ENCODE measurements at places on chromosomes 6 and 20. TPM values are rescaled to one million over a fixed set of nuclear protein-coding genes. Genes with fewer than 3 reads are reported as not detected.
A peak's percentile ranks its signal among the peaks of the same experiment; 100 is the strongest.

GRCh38 chr6:136059308-136059707 lies 190.8 kb downstream of the MTFR2 start:
- H3K4me1 ChIP-seq: no peaks in the 10 kb centered on the region
- no peak overlapping the region for H3K27ac ChIP-seq
- DNase-seq: no peak
- no peak overlapping the region for H3K4me3 ChIP-seq
- H3K36me3 ChIP-seq: no peaks in the 10 kb centered on the region
- H3K27me3 ChIP-seq: peaks cover 8% of the 10 kb centered on the region

GRCh38 chr6:16473184-16473907 lies 235.0 kb downstream of the GMPR start:
- peaks cover 90% of the 10 kb centered on the region for H3K4me1 ChIP-seq
- peak overlapping the region; percentile 59 for H3K4me3 ChIP-seq
- H3K27me3 ChIP-seq: no peaks in the 10 kb centered on the region
- H3K27ac ChIP-seq: peak overlapping the region; percentile 70
- DNase-seq: no peak
- peaks cover 16% of the 10 kb centered on the region for H3K36me3 ChIP-seq

GRCh38 chr20:46979603-46980241 lies 85.1 kb downstream of the EYA2 start:
- H3K27me3 ChIP-seq: peaks cover 40% of the 10 kb centered on the region
- H3K4me3 ChIP-seq: no peak overlapping the region
- H3K4me1 ChIP-seq: peaks cover 6% of the 10 kb centered on the region

- H3K4me3 ChIP-seq: peak overlapping the region; percentile 73
- H3K36me3 ChIP-seq: no peaks in the 10 kb centered on the region
- H3K4me1 ChIP-seq: peaks cover 18% of the 10 kb centered on the region
- peak; percentile 93 for DNase-seq
Observed at GRCh38 chr20:63553251-63553932, 567 bp upstream of the FNDC11 start.

DNA sequence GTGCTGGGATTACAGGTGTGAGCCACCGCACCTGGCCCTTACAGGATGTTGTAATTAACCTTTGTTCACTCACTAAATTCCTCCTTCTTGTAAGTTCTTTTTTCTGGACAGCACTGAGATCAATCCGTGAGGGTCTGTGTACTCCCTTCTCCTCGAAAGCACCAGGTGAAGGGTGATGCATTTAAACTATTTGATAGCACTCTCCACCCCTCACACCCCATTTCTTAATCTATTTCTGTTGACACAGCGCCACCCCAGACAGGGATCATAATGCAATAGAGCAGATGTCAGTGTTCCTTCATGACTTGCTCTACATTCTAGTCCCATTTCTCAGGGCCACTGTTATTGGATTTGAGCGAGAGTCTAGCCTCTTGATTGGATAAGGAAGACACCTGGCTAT lies 46.3 kb downstream of the PPP1R14C start:
- peaks cover 72% of the 10 kb centered on the region for H3K27me3 ChIP-seq
- no peak for DNase-seq
- no peaks in the 10 kb centered on the region for H3K36me3 ChIP-seq
- H3K4me3 ChIP-seq: no peak overlapping the region

GRCh38 chr6:169933251-169933821 lies 181.9 kb downstream of the ERMARD start:
- no peak overlapping the region for H3K27ac ChIP-seq
- H3K36me3 ChIP-seq: peaks cover 2% of the 10 kb centered on the region
- H3K27me3 ChIP-seq: peaks cover 20% of the 10 kb centered on the region
- no peaks in the 10 kb centered on the region for H3K4me1 ChIP-seq

DNA sequence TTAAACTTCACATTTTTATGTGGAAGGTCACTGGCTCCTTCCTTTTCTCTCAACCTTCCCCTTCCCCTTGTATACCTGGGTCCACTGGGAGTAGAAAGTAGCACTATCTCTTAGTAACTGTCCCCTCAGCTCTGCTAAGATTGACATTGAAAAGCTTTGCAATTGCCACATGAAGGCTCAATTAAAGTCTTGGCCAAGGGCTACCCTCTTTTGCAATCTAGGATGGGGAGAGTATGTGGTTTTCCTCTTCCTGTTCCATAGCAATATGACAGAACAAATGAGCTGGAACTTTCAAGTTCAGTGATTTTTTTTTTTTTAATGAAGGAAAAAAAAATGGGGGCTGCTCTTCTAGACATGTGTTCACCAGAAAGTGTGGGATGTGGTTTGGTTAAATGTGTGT lies 37.1 kb downstream of the PROKR2 start:
- DNase-seq: no peak
- no peak overlapping the region for H3K4me3 ChIP-seq
- no peak overlapping the region for H3K27ac ChIP-seq
- H3K4me1 ChIP-seq: no peaks in the 10 kb centered on the region
- no peaks in the 10 kb centered on the region for H3K36me3 ChIP-seq

DNA sequence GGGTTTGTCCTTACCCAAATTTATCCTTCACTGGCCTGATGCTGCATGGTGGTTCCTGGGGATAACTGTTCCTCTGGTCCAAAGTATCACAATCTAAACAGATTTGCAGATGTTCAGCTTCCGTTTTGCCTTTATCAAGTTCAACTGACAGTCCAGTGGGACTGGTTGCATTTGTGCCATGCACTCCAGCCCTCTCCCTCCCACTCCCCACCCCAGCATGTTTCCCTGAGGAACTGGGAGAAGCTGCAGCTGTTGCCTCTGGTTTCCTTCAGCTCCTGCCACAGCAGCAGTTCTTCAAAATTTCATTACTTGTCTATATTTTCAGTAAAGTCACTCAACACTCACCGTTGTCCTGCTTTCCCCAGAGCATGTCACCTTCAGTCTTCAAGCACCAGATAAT lies 39.5 kb upstream of the KIF16B start:
- H3K27ac ChIP-seq: no peak overlapping the region
- H3K4me1 ChIP-seq: no peaks in the 10 kb centered on the region
- H3K27me3 ChIP-seq: peaks cover 24% of the 10 kb centered on the region
- no peak for DNase-seq

DNA sequence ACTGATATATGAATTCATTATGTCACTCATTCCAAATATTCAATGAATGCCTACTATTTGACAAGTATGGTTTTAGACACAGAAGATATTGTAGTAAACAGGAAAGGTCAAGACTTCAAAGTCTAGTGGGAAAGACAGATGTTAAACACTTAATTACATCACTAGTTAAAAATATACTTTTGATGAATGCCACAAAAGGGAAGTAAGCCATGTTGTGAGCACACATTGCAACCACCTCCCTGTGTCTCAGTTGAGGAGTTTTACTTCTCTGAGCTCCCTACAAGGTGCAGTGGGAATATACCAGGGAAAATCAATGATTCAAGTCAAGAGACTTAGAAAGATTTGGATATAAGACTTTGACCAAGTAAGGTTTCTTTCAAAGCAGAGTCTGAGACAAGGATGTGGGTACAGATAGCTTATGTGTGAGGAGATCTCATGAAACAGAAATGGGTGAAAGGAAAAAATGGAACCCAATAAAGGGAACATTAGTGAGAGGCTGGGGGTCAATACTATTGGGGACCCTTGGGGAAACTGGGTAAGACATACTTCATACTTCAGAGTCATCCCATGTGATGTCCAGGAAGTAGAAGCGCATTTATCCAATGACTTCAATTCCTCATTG lies 503.7 kb downstream of the KIF16B start:
- H3K36me3 ChIP-seq: no peaks in the 10 kb centered on the region
- no peak for DNase-seq
- no peaks in the 10 kb centered on the region for H3K27me3 ChIP-seq
- H3K4me1 ChIP-seq: no peaks in the 10 kb centered on the region

DNA sequence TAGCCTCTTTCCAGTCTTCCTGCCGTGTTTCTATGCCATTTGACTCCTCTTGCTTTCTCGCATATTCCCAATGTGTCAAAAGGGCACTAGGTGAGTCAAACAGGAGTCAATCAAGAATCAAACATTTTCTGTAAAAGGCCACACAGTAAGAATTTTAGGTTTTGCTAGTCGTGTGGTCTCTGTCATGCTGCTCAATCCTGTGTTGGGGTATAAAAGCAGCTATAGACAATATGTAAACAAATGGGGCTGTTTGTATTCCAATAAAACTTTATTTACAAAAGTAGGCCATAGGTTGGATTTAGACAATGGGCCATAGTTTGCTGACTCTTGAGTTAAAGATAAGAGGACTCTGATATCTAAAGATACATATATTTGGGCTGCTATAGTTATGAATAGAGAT lies 235.4 kb upstream of the BTBD3 start:
- peaks cover 12% of the 10 kb centered on the region for H3K27me3 ChIP-seq
- no peak for DNase-seq
- no peak overlapping the region for H3K27ac ChIP-seq
- H3K4me3 ChIP-seq: no peak overlapping the region
- no peaks in the 10 kb centered on the region for H3K36me3 ChIP-seq

DNA sequence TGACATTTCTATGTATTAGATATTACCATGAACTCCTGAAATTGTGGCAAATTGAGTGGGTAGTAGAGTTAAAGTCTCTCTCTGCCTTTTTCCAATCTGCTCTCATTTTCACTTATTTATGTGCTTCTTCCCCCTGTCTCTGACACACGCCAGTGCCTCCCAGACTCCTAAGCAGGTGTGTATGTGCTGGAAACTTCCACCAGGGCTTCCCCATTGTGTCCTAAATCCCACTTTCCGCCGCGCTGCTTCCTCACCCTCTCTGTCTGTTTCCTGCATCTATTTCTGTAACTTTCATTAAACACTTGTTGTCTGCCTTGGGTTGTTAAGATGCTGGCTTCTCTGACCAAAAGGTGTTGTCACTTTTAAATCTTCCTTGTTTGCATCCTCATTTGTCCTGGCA lies 97.6 kb upstream of the HDGFL1 start:
- H3K27me3 ChIP-seq: no peaks in the 10 kb centered on the region
- no peaks in the 10 kb centered on the region for H3K36me3 ChIP-seq
- H3K27ac ChIP-seq: no peak overlapping the region
- no peak for DNase-seq
- H3K4me3 ChIP-seq: no peak overlapping the region

DNA sequence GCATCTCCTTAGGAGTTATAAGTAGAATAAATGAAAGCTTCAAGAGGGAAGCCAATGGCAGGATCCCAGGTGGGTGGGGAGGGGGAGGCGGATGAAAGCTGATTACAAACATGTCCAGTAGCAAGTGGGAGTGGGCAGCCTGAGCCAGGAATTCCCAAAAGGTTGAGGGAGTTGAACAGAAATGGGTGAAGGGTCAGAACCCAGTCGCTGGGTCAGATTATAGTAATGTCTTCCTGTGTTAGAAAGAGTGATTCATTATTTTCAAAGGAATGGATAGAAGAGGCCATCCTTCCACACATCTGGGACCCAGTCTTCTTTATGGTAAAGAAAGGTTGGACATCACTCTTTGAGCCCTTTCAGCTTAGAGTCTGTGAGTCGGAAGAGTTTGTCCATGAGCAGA lies 41.0 kb upstream of the FAM50B start:
- H3K4me1 ChIP-seq: no peaks in the 10 kb centered on the region
- H3K4me3 ChIP-seq: no peak overlapping the region
- no peaks in the 10 kb centered on the region for H3K36me3 ChIP-seq
- no peak overlapping the region for H3K27ac ChIP-seq
- peaks cover 8% of the 10 kb centered on the region for H3K27me3 ChIP-seq
- no peak for DNase-seq

DNA sequence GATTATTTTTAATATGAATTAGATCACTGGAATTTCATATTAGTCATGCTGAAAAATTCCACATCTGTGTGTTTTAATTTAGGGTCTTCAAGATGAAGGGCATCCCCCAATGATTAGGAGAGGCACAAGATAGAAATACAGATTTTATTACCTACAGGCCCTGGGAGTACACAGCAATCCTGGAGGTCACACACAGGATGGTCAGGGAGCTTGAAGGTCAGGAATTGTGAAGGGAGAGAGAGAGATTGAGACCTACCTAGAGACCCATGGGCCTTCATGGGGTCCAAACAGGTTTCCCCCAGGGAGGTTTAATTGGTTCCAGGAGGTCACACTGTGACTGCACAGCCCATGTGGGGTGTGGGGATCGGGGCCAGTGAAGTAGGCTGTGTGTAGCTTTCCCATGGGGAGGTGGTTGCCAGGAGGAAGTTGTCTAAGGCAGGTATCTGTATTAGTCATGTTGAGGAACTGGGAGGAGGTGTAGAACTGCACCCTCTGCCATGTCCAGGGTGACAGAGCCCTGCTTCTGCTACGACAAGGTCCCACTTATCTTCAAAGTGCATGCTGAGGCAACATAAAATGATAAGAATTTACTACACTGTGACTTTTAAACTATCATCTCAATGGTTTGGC lies 18.3 kb downstream of the SNX9 start:
- H3K36me3 ChIP-seq: peaks cover 7% of the 10 kb centered on the region
- peaks cover 83% of the 10 kb centered on the region for H3K4me1 ChIP-seq
- H3K4me3 ChIP-seq: no peak overlapping the region
- no peaks in the 10 kb centered on the region for H3K27me3 ChIP-seq
- no peak for DNase-seq
- H3K27ac ChIP-seq: peak overlapping the region; percentile 58

- no peaks in the 10 kb centered on the region for H3K36me3 ChIP-seq
- no peaks in the 10 kb centered on the region for H3K27me3 ChIP-seq
- H3K27ac ChIP-seq: no peak overlapping the region
- no peak for DNase-seq
- H3K4me1 ChIP-seq: no peaks in the 10 kb centered on the region
- H3K4me3 ChIP-seq: no peak overlapping the region
Observed at GRCh38 chr6:134665029-134665723, 284.7 kb downstream of the ALDH8A1 start.

DNA sequence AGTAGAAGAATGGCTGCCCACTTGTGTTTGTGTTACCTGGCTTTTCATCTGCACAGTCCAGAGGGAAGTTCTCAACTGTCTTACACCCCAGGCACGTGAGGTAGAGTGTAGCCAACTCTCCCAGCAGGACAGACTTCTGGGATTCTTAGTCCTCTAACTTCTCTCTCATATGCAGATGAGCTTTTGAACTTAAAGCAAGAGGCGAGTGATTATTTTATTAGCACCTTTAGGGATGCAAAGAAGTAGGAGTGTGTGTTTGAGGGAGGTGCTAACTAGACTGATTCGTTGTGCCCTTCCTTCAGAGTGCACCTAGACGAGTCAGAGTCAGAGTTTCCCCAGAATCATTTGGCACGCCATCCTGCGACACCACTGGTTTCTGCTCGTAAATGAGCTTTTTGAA lies 10.8 kb downstream of the CDYL start:
- H3K27me3 ChIP-seq: no peaks in the 10 kb centered on the region
- DNase-seq: no peak
- H3K4me3 ChIP-seq: peak overlapping the region; percentile 72
- H3K36me3 ChIP-seq: peaks cover 15% of the 10 kb centered on the region

GRCh38 chr20:49657118-49657901 lies 56.4 kb downstream of the B4GALT5 start:
- DNase-seq: no peak
- peak overlapping the region; percentile 43 for H3K4me3 ChIP-seq
- H3K27me3 ChIP-seq: no peaks in the 10 kb centered on the region
- H3K27ac ChIP-seq: peak overlapping the region; percentile 74
- peaks cover 21% of the 10 kb centered on the region for H3K36me3 ChIP-seq

- no peaks in the 10 kb centered on the region for H3K36me3 ChIP-seq
- H3K27ac ChIP-seq: no peak overlapping the region
Observed at GRCh38 chr6:101800598-101800997, 407.1 kb downstream of the GRIK2 start.

- no peaks in the 10 kb centered on the region for H3K36me3 ChIP-seq
- no peaks in the 10 kb centered on the region for H3K4me1 ChIP-seq
- no peak overlapping the region for H3K4me3 ChIP-seq
- peaks cover 6% of the 10 kb centered on the region for H3K27me3 ChIP-seq
- DNase-seq: no peak
Observed at GRCh38 chr6:142339968-142340658, 38.3 kb downstream of the ADGRG6 start.

EYA4 gene
- total RNA-seq: not detected

E2F3 gene
- total RNA-seq: 18.0 TPM

PLCB1 gene
- total RNA-seq: 3.4 TPM

ASIP gene
- not detected for total RNA-seq

NRSN1 gene
- not detected for total RNA-seq

HLA-DMA gene
- 19.4 TPM for total RNA-seq
